Tibial nerve (tissue), 4 donors: ENCODE measurements at places on chromosomes 2 and 18. TPM values are rescaled to one million over a fixed set of nuclear protein-coding genes. Genes with fewer than 3 reads are reported as not detected.

DNA sequence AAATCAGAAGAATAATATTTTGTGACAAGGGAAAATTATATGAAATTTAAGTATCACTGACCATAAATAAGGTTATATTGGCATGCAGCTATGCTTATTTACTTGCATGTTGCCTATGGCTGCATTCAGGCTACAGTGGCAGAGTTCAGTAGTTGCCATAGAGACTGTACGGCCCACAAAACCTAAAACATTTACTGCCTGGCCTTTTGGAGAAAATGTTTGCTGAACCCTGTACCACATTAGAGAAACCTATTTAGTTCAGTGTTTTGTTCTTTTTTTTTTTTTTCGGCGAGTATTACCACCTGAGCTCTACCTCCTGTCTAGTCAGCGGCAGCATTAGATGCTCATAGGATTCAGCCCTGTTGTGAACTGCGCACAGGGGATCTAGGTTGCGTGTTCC, 163.7 kb downstream of the MCFD2 start:
- H3K27me3 ChIP-seq: no peaks in the 10 kb centered on the region
- DNase-seq: no peak
- no peak overlapping the region for H3K27ac ChIP-seq
- peaks cover 12% of the 10 kb centered on the region for H3K4me1 ChIP-seq
- H3K36me3 ChIP-seq: no peaks in the 10 kb centered on the region

- no peaks in the 10 kb centered on the region for H3K27me3 ChIP-seq
- peak overlapping the region; percentile 53 for H3K4me3 ChIP-seq
- peaks cover 39% of the 10 kb centered on the region for H3K4me1 ChIP-seq
- peak overlapping the region; percentile 80 for H3K27ac ChIP-seq
- no peaks in the 10 kb centered on the region for H3K36me3 ChIP-seq
Measured at GRCh38 chr2:24122366-24123194, 554 bp downstream of the PFN4 start.

Gene MERTK
- 22.7 TPM for total RNA-seq

DNA sequence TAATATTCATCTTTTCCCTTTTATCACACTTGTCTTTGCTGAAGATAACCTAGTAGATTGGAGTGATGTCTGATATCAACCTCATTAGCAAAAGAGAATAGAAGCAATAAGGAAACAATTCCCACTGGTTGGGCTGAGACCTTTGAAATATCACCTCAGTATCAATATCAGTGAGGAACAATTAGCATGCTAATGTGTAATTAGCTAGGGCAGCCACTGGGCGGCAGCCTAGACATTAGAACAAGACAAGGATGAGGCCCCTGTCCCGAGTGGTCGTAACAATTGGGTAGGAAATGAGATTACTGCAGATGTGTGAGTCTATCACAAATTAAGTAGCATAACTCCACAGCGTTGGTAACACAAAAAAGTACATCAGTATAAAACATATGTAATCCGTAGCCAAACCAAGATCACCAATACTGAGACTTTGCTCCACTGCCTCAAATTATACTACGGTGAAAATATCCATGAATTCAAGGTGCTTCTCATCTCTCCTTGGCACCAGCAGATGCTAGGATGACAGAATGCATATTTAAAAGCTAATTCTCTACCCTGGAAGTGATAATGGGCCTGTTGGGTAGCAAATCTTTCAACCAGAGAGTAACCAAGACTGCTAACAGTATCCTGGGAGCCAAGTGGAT, 99.1 kb downstream of the ALPK2 start:
- peak; percentile 23 for DNase-seq
- H3K4me3 ChIP-seq: no peak overlapping the region
- H3K4me1 ChIP-seq: no peaks in the 10 kb centered on the region

Gene SLC14A1
- total RNA-seq: 0.60 TPM

Gene FAM110C
- 0.66 TPM for total RNA-seq

Gene LIPG
- not detected for total RNA-seq

GRCh38 chr2:159146996-159147666, 139.4 kb downstream of the WDSUB1 start:
- no peak for DNase-seq
- H3K4me1 ChIP-seq: peaks cover 4% of the 10 kb centered on the region
- H3K27ac ChIP-seq: peak overlapping the region; percentile 31
- no peaks in the 10 kb centered on the region for H3K36me3 ChIP-seq
- H3K4me3 ChIP-seq: no peak overlapping the region
- H3K27me3 ChIP-seq: no peaks in the 10 kb centered on the region

Gene DIPK1C
- total RNA-seq: 1.5 TPM

- peak overlapping the region; percentile 28 for H3K27ac ChIP-seq
- no peak overlapping the region for H3K4me3 ChIP-seq
- DNase-seq: no peak
- peaks cover 6% of the 10 kb centered on the region for H3K36me3 ChIP-seq
- H3K4me1 ChIP-seq: peaks cover 45% of the 10 kb centered on the region
- no peaks in the 10 kb centered on the region for H3K27me3 ChIP-seq
Measured at GRCh38 chr2:143953451-143954030, 566.4 kb downstream of the ZEB2 start.

DNA sequence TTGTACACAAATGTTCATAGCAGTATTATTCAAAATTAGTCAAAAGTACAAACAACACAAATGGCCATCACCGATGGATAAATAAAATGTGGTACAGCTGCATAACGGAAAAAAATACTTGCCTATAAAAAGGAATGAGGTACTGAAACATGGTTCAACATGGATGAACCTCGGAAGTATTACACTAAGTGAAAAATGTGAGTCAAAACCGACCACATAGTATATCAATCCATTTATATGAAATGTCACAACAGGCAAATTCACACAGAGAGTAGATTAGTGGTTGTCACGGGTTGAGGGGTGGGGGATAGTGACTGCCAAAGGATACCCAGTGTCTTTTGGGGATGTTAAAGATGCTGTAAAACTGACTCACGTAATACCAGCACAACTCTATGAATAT, 3.5 kb downstream of the SS18 start:
- no peaks in the 10 kb centered on the region for H3K27me3 ChIP-seq
- H3K4me1 ChIP-seq: peaks cover 62% of the 10 kb centered on the region
- H3K4me3 ChIP-seq: no peak overlapping the region
- peak overlapping the region; percentile 17 for H3K27ac ChIP-seq

Gene CNDP2
- 84.9 TPM for total RNA-seq

- no peak for DNase-seq
- H3K36me3 ChIP-seq: no peaks in the 10 kb centered on the region
- no peaks in the 10 kb centered on the region for H3K4me1 ChIP-seq
- no peaks in the 10 kb centered on the region for H3K27me3 ChIP-seq
- H3K27ac ChIP-seq: no peak overlapping the region
Measured at GRCh38 chr2:19367326-19367725, 8.9 kb upstream of the OSR1 start.
